Activated naive CD4-positive, alpha-beta T cell treated with anti-CD3 and anti-CD28 coated beads for 36 hours (primary cell): ENCODE measurements at places on chromosomes 2 and 18.

GRCh38 chr2:170262806-170263205 is 84.9 kb downstream of the MYO3B start:
- no peak for DNase-seq

GRCh38 chr2:149018981-149019380 is 19.5 kb upstream of the LYPD6B start:
- no peak for DNase-seq

GRCh38 chr2:85959185-85959584 is 70.4 kb upstream of the ST3GAL5 start:
- DNase-seq: no peak

DNA sequence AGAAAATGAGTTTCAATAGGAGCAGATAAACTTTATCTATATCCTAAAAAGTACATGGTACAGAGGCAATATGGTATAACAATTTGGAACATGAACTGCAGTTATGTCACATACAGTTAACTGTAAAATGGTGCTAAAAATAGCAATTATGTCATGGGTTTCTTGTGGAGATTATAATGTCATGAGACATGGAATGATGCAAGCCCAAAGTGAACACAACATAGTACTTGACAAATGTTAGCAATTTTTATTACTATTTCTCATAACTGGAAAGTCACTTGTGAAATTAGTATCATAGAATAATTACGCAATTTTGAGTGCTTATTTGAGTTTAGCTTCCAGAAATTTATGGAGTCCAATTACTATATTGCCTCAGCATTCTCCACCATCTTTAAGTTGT is 1263.4 kb downstream of the DSC3 start:
- DNase-seq: no peak

- DNase-seq: no peak
Observed at GRCh38 chr18:67007085-67007484, 403.2 kb upstream of the CDH19 start.

DNA sequence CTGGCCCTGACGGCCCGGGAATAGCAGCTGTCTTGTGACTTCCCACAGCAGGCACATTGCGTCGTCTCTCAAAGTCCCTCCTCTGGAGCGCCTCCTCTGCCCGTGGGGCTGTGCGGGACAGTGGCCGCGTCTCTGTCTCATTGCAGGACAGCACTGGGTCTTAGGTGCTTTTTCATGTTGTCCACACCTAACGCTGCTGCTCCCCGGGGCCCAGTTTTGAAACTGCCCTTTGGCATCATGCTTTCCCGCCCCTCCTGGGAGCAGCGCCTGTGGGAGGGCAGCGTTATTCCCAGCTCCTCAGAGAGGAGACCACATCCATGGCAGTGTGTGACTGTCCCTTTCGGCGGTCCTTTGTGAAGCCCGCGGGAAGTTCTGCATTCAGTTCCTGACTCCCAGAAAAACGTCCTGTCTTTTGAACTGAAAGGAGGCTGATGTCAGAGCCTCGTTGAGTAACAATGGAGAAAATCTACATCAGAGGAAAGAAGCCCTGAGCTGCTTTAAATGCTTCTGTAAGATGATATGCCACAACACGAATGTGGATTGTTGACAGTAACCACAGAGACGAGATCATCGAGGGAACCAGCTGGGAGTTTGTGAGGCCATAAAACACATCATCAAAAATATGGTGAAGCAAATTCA is 226.0 kb downstream of the FAM210A start:
- no peak for DNase-seq

DNA sequence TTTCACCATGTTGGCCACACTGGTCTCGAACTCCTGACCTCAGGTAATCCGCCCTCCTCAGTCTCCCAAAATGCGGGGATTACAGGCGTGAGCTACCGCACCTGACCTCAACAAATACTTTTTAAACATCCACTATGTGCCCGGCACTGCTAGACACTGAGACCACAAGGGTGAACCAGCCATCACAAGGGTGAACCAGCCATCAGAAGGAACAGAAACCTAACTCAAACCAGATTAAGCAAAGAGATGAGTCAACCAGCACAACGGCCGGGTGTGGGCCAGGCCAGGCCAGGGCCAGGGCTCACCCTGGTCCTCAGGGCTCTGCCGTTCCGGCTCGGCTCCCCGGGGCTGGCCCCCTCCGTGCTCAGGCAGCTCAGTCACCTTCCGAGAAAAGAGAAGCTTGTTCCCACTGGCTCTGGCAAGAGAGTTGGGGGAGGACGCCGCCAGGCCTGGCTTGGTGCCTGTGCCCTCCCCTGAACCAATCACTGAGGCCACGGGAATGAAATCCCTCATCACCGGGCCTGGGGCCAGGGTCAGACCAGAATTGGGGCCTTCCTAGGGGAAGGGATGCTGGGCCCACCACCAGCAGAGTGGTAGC is 4.4 kb downstream of the TEX44 start:
- no peak for DNase-seq

DNA sequence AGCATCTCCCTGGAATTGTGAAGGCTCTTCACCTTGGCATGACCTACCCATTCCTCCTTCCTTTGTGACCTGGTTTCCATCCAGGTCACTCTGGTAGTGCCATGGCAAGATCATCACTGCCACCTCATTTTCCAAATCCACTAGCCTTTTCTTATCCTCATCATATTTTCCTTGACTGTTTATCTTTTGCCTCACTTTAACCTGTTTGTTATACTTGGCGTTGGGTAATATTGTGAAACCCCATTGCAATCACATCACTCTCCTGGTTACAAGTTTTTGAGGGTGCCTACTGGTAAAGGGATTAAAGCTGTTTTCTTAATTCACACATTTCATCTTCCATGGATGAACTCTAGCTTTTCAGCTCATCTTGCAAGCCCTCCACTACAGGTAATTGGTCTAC is 39.1 kb upstream of the IGFBP2 start:
- DNase-seq: no peak

- DNase-seq: no peak
Observed at GRCh38 chr2:232937278-232937906, 67.3 kb downstream of the SNORC start.

DNA sequence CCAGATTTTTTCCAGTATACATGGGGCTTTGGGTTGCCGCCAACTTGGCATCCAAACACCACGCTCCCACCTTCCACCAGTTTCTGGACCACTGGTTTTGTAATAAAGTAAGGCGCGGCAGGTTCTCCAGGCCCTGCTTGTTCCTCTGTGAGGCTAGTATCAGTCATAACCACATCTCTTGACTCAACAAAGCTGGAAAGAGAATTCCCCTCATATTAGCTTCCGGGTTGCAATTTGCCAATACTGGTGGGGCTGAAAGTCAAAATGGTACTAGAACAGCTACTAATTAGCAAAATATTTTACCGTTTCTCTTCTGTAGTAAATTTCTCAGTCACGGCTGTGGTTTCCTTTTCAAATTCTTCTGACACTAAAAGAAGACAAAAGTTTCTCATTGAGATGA is 25.0 kb downstream of the TTN start:
- DNase-seq: no peak

- DNase-seq: no peak
Observed at GRCh38 chr2:210199854-210200253, 25.4 kb downstream of the ACADL start.

DNA sequence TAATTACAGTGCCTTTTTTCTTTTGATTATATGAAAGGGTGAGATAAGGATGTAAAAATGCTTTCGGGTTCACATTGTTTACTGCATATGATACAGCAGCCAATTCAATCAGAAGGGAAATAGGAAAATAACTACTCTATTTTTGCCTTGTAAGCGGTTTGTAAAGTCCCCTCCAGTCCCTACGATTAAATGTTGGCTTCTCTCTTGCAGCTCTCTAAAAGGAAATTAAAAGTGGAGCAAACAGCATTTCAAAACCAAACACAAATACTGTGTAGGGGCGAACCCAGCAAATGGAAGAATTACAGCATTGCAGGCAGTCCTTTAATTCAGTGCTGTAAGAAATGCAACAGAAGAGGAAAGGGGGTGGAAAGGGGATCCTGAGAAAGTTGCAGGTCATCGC is 18.9 kb downstream of the LYPD6B start:
- DNase-seq: no peak

DNA sequence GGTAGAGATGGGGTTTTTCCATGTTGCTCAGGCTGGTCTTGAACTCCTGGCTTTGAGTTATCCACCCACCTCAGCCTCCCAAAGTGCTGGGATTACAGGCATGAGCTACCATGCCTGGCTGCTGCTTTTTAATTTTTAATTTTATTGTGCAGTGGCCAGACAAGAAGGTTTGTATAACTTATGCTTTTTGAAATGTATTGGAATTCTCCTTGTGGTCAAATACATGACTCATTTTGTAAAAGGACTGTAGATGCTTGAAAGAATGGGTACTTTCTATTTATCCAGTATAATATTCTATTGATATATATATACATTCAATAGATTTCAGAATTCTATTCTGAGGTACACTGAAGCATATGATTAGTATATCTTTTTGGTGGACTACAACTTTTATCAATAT is 82.6 kb upstream of the ST3GAL5 start:
- DNase-seq: no peak

GRCh38 chr2:168626096-168626495 is 170.0 kb downstream of the CERS6 start:
- no peak for DNase-seq

GRCh38 chr18:9842448-9842847 is 43.3 kb upstream of the TXNDC2 start:
- no peak for DNase-seq

DNA sequence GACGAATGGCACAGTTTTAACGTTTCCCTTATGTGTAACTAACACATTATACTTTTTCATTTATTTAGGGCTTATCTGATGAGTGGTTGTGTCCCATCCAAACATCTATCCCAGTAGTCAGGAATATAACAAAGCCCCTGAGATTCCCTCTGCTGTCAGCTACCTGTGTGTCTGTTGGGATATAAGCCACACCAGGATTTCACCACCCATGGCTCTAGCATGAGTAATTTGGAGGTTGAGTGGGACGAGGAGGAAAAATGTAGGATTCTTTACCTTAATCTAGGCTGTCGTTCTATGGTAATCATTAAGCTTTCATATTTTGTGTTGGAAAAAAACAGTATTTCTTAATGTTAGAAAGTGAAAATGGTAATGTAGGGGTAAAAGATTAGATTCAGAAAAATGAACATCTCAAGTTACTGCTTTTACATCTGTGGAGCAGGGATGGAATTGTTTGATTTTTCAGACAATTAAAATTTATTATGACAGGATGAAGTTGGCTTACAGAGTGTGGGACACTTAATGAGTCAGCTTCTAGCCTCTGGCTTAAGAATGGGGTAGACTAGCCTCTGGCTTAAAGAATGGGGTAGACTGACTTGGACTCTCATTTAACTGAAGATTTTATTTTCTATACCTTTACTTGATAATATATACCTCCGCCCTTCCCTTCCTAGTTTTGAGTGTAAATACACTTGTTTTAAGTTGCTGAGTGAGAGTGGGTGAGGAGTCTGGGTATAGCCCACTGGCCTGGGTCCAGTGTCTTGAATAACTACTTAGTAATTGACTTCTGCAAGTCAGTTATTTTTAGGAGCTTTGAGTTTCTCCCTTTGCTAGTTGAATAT is 88.5 kb upstream of the RANBP2 start:
- no peak for DNase-seq

DNA sequence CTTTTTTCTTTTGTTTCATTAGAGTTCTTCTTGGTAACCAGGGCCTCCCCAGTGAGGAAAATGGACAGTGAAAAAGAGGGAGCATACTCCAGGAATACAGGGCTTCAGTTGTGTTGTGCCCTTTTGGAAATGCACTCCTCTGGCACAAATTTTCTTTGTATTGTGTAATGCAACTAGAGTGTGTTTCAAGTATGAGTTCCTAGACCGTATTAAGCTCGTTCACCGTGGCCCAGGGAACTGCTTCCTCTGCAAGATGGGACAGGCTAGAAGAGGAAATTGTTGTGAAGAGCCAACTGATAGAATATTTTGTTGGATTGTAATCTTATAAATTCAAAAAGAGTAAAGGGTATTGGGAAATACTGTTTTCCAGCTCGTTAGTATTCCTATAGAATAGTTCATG is 137.2 kb upstream of the TTC39C start:
- DNase-seq: no peak

DNA sequence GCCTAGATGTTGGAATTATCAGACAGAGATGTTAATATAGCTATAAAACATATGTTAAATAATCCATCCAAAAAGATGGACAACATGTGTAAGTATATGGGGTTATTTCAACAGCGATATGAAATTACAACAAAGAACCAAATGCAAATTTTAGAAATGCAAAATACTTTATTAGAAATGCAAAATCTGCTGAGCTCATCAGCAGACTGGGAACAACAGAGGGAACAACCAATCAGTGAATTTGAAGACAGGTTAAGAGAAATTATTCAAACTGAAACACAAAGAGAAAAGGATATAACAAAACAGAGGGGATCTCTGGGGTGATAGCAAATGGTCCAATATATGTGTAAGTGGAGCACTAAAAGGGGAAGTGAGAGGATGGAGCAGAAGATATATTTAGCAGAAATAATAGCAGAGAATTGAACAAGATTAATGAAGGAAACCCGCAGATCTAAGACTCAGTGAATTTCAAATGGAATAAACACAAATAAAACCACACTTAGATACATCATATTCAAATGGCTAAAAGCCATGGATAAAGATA is 13.5 kb upstream of the HS6ST1 start:
- DNase-seq: no peak

DNA sequence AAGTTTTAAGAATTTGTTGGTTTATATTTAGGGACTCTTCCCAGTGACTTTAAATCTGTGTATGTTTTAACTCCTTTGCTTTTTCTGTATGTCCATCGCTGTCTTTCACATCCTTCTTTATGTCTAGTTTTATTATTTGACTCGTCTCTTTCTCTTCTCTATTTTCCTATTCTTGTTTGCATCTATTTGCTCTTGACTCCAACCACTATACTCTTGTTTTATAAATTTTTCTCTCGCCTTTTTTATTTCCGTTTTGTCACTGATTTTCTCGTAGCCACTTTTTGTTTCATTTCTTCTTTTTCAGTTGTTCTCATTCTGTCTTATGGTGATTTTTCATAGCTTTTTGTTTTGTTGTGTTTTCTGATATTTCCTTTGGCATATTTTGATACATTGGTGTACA is 170.5 kb upstream of the NETO1 start:
- no peak for DNase-seq

- DNase-seq: no peak
Observed at GRCh38 chr2:10568736-10569432, 120.8 kb upstream of the ODC1 start.

DNA sequence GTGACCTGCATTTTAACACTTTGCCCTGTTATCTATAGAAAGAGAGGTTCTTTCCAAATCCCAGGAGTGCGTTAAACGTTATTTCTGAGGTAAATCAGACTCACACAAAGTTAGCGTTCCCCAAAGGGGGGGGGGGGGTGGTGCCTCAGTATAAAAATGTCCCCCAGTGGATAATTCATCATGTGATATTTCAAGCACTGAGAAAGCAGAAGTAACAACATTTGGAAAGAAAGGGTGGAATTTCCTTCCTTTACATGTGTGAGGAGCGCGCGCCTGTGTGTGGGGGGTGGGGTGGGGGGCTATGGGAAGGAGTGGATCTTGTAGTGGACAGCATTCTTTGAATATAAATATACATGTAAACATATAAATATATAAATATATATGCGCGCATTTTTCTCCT is 630.9 kb downstream of the NYAP2 start:
- DNase-seq: no peak
